ENCODE measurements at places on chromosomes 4 and X.

DNA sequence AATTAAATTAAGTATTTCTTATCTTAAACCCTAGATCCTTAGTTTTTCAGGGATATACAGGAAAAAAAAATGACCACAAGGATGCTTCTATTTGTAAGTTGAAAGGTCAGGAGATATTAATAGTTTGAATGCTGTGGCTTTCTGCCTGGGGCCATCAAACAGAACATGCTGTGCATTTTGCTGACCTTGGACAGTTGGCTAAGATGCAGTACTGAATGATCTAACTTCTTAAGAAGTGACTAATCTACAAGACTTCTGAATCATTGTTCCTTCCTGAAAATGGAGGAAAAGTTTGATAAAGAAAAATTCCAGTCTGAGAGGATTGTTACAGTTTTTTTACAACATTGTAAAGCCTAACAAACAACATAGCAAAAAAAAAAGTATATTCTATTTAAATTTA, 237.8 kb upstream of the JADE1 start:
- DNase-seq, result no peak

- DNase-seq, result no peak
These were observed 128.9 kb downstream of the SH3KBP1 start for GRCh38 chrX:19758539-19758938.

DNA sequence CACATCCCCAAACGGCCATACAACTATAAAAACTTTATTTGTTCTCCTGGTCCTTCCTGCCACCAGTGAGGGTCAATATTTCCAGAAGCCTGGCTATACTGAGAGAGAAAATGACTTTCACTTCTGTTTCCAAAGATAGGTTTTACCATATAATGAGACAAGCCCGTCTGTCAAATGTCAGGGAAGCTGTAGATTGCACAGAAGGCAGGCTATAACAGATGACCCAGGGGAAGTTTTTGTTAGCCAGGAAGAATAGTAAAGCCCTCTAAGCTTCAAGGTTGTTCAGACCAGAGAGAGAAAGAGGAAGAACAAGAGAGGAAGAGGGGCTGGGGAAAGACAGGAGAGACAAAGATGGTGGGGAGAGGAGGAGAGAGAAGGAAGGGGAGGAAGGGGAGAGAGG, 217.5 kb downstream of the GBA3 start:
- no peak for DNase-seq

GRCh38 chr4:117370944-117371668, 285.7 kb upstream of the TRAM1L1 start:
- DNase-seq, result no peak

GRCh38 chr4:180557348-180557747, 1685.9 kb upstream of the TENM3 start:
- DNase-seq, result no peak

- DNase-seq, result no peak
These were observed 64.5 kb upstream of the MAGEA10 start for GRCh38 chrX:152202886-152203285.

DNA sequence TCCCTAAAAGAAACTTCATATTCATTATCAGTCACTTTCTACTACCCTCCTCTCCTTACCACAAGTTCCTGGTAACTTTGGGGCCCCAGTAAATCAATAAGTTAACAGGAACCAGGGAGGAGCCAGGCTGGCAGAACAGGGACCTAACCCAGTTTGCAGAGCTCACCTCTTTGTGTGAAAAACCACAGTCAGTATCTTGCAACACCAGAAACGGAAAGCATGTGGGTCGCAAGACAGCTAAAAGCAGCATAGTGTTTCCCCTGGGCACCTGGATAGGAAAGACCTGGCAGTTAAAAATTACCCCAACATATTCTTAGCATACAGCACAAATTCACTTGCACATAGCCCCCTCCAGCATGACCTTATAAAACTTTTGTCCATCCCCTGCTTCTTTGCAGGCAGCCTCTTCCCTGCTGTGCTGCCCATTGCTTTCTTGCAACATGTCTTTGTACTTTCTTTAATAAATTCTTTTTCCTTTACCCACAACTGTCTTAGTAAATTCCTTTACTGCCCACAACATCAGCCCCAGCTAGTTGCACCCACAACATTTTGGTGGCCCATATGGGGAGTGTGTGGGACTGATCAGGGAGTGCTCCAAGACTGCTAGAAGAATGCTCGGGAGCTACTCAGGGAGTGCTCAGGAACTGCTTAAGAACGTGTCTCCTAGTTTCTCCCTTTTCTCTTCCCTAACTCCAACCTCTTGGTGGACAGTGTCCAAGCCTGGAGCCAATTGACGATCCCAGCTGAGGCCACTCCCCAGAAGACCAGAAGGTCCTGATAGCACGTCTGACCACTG, 83.4 kb downstream of the MSN start:
- peak; percentile 87 for DNase-seq

- no peak for DNase-seq
These were observed 169.4 kb downstream of the MGST2 start for GRCh38 chr4:139834981-139835391.

- no peak for DNase-seq
These were observed 82.4 kb downstream of the ITIH6 start for GRCh38 chrX:54715621-54716020.

- no peak for DNase-seq
These were observed 2.0 kb upstream of the NYX start for GRCh38 chrX:41445171-41445570.

GRCh38 chrX:39527025-39527424, 570.7 kb downstream of the BCOR start:
- DNase-seq, result no peak

- no peak for DNase-seq
These were observed 38.1 kb downstream of the KDR start for GRCh38 chr4:55087009-55087912.

GRCh38 chrX:41288641-41289040, 45.3 kb upstream of the DDX3X start:
- DNase-seq, result no peak

DNA sequence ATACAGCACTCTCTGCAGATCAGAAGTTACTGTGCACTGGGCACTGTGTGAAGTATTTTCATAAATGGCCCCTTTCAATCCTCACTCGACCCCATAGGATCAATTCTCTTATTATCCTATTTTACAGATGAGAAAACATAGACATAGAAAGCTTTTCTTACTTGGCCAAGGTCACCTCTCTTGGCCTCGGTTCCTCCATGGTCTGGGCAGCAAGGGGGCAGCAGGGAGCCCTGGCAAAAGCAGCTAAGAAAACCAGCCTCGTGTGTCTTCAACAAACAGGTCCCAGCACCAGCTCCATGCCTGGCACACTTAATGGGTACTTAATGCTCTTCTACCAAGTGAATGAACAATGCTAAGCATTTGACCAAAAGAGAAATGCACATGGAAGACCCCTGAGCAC, 34.4 kb downstream of the BST1 start:
- DNase-seq, result no peak

- DNase-seq, result no peak
These were observed 263.9 kb upstream of the CXXC4 start for GRCh38 chr4:104758574-104758973.

- DNase-seq, result no peak
These were observed 270.4 kb downstream of the LDB2 start for GRCh38 chr4:16627999-16628398.

- no peak for DNase-seq
These were observed at the start of gene FAT1 for GRCh38 chr4:186723292-186724057. FAT1 (minus strand) TSS chr4:186723856; CDS start chr4:186709827, 14,029 bp downstream.

DNA sequence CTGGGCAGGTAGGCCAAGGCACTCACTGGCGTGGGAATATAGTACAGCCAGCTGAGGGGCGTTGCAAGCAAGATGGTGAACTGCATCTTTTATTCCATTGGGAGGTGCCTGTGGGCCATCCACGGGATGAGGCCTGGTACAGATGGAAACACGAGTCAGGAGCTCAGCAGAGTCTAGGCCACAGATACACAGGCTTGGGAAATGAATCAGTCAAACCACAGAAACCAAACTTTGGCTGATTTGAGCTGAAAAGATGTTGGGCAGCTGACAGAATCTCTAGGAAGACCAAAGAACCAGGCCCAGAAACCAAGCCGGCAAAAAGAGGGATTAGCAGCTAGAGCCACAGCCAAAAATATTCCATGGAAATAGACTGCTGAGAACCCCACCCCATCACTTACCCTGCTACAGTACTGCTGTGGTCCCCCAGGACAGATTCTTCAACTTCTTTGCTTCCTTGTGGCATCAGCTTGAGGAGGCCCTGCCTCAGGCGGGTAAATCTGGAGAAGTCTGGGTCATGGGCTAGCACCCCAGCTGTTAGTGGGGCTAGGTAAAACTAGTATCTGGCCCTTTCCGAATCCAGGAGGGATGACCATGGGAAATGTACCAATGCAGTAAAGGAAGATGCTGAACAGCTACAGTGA, 75.4 kb downstream of the TMEM131L start:
- DNase-seq, result no peak

- DNase-seq, result peak; percentile 55
These were observed 15.6 kb upstream of the BBS12 start for GRCh38 chr4:122716825-122717448.

GRCh38 chrX:50081282-50081889, 119.4 kb downstream of the AKAP4 start:
- DNase-seq, result no peak

- DNase-seq, result no peak
These were observed 56.8 kb downstream of the TRPC5 start for GRCh38 chrX:112025753-112026152.

DNA sequence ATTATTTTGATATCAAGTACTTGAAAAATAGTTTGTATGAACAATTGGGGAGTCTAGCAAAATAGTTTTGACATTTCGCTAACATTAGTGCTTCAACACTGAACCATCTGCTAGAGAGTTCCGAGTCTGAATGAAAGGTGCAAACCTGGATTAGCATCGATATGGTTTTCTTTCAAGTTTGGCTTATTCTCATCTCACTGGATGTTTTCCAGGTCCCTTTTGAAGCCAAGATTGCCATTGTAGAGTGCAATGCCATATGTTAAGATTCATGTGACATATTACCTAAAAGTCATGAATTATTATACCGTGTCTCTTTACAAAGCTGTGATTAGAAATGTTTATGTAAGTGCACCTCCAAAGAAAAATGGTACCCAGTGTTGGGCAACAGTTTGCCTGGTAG, 36.8 kb upstream of the NAA11 start:
- no peak for DNase-seq

- DNase-seq, result no peak
These were observed 139.4 kb upstream of the BOD1L1 start for GRCh38 chr4:13766761-13767540.

DNA sequence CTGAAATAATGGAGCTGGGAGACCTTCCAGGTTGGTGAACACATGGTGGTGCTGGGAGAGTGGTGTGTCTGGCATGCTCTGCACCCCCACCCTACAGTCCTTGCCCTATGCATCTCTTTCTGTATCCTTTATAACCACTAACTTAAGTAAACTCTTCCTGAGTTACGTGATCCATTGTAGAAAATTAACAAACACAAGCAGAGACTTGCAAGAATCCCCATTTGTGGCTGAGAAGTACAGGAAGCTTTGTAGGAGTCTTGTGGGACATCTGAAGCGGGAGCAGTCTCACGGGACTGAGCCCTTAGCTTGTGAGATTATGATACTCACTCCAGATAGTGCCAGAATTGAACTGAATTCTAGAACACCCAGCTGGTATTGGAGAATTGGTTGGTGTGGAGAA, 14.3 kb upstream of the FAM13A start:
- no peak for DNase-seq

- DNase-seq, result no peak
These were observed 1.6 kb downstream of the GRIA2 start for GRCh38 chr4:157221895-157222770.

GRCh38 chr4:11423465-11423864, 5.2 kb downstream of the HS3ST1 start:
- no peak for DNase-seq

DNA sequence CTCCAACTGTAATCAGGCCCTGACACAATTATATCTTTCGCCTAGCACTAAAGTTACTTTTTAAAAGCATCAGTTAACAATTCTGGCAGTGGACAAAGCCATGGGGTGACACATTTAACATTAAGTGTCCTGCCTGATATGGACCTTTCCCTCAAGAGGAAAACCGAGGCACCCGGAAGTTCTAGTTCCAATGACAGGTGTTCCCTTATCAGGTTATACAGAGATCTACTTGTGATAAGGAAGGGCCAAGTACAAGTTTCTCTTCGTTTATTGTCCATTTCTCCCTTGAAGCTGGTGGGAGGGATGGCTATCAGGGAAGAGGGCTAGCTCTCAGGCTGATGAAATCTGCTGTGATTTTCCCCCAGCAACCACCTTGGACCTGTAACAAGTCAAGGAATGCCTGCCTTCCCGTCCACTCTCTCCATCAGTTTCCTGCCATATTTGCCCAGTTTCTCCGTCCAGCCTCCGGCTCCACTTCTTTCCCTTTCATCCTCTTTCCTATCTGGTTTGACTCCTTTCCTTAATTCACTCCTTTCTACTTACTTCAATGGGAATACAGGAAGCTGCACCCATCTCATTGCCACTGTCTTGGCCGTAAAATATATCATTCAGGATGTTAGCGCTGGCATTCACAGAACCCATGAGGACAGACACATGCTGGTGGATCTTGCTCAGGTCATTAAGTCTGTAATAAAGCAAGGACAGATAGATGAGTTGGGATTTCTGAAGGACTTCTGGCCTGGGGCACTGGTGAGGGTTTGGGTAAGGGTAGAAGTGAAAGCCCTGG, 95.0 kb downstream of the DGKK start:
- no peak for DNase-seq

DNA sequence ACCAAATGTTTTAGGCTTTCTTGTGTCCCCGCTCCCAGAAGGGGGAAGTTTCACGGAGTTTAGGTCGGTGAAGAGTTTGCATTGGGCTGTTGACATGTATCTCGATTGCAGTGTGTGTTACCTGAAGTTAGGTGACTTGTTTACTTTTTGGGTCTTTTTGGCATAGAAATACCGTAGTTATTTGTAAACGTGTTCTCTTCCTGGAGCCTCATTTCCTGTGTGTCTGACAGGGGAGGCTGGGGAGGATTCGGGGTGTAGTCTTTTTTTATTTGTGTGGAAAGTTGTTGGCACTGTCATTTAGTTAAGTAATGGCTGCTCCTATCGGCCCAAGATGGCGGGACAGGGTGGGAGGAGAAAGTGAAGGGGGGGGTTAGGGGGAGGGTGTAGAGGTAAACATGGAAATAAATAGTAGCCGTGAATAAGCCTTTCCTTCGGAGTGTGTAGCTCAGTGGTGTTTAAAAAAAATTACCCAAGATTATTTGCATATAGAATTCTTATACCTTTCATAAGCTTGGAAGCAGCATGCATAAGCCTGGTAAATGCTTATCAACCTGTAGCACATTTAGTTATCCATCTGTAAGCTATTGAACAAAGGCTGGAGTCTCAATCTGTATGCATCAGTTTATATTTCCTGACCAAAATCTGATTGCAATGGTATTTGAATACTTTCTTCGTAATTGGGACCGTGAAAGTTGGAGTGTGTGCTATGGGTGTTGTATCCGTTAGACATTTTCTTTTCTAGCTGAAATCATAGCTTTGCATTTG, 1.6 kb downstream of the KDM6A start:
- DNase-seq, result peak; percentile 16
